ENCODE measurements at places on chromosomes 5 and 9.

GRCh38 chr9:135960411-135961276 is 529 bp downstream of the UBAC1 start:
- DNase-seq: no peak

DNA sequence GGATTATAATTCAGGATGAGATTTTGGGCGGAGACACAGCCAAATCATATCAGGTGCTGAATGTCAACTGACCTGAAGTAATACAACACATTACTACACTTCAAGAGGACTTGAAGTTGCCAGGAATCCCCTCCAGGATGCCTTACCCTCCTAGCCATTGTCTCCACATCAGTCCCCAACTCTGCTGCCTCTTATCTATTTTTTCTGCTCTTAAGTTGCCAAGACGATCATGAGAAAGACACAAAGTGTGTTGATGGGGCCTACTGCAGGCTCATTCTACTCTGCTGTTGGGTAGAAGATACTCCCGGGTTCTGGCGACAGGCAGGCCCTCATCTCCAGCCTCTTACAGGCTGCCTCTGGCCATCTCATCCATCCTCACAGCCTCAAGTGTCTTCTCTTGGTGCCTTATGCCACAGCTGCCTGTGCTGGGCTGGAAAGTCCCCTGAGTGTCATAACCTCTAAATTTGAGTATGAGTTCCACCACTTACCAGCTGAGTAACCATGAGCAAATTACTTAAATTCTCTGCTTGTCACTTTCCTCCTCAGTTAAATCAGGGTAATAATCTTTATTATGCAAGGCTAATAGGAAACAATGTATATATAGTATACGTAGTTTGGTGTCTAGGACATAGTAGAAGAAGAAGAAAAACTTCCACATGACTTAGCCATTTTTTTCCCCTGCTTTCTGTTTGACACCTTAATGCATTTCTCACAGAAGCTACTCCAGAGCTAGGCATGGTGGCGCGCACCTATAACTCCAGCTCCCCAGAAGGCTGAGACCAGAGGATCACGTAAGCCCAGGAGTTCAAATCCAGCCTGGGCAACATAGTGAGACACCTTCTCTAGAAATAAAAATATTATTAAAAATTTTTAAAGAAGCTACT is 73.0 kb upstream of the SNX2 start:
- DNase-seq: peak; percentile 66

DNA sequence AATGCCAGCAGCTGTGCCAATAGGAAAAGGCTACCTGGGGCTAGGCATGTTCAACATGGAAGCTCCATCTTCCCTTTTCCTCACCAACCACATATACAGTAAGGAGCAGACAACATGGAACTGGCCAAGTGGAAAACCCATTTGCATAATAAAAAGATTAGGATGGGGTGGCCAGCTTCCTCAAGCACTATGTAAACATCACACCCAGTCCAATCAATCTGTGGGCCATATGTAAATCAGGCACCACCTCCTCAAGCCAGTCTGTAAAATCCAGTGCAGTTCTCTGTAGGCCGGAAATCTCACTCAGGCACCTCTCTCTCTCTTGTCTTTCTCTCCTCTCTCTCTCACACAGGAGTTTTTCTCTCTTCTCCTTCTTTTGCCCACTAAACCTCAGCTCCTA is 360.2 kb upstream of the GRIA1 start:
- DNase-seq: no peak

GRCh38 chr9:73265876-73266275 is 114.2 kb downstream of the ANXA1 start:
- no peak for DNase-seq

GRCh38 chr5:173278641-173279040 is 43.6 kb upstream of the NKX2-5 start:
- DNase-seq: no peak

DNA sequence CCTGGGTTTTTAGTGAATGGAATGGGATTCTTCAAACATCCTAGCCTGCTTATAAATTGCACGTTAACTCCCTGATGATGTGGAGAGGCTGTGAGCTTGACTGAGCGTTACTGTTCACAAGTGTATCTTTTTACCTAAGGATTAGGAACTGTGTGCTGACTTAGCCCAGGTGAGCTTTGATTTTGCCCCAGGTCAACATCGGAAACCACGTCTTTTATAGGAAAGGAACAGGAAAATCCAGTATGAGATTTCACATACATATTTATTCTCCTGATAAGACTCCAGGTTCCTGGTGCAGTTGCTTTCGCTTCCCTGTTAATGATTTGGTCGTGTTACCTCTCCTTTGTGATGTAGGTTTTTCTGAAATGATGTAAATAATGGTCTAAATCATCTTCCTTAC is 103.2 kb upstream of the BASP1 start:
- no peak for DNase-seq

DNA sequence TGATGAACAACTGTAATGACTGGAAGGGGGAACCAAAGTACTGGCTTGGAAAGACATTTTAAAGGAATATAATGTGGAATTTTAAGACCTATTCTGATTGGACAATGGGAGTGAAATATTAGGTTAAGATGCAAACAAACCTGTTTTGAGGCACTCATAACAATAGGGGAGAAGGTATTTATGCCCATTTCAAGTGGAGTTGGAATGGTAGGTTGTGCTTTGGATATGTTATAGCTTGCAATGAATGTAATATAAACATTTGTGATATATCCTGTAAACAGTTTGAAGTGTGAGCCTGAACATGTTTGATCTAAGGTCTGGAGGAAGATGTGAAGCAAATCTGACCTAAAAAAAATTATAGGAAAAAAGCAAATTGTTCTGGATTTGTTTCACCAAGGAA is 129.6 kb upstream of the GRHPR start:
- DNase-seq: no peak

GRCh38 chr5:180173875-180174586 is 35.0 kb downstream of the RASGEF1C start:
- DNase-seq: no peak

DNA sequence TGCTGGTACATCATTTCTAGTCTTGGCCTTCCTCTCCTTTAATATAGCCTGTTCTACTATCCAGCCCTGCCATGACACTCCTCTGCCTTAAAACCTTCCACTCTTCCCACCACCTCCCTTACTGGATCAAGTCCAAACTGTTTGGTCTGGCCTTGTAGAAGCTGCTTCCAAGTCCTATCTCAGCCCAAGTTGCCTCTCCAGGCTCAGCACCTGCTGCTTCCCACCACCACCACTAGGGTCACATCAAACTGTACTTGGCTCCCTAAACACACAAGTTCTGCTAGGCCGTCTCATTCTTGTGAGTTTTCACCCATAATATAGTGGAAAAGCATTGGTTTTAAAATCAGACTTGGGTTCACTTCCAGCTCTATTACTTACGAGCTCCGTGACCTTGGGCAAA is 1.4 kb downstream of the NDUFA8 start:
- peak; percentile 31 for DNase-seq

GRCh38 chr9:87853876-87854579 is 28.6 kb upstream of the SPATA31E1 start:
- no peak for DNase-seq

- DNase-seq: no peak
Observed at GRCh38 chr5:177325868-177326381, 14.2 kb upstream of the MXD3 start.

DNA sequence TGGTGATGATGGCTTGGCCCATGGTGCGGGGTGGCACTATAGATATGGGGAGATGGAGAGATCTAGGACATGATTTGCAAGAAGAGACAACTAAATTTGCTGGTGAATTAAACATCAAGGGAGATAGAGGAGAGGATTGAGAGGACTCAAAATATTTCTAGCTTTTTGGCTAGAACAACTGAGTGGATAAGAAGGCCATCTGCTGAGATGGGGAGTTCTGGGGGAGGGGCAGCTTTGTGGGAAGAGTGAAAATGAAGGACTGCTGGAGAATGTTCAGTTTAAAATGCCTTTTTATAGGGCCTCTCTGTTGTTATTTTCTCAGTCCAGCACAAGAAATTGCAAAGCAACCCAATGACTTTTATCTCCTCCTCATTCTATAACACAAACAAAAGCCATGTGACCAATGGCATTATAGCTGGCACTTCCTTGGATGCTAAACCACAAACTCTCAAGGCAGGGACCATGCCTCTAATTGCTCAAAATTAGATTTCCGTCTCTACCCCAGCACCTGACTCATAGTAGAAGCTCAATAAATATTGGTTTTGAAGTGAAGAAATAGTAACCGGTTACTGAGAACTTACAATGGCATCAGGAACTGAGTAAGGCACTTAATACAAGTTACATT is 29.8 kb downstream of the JAKMIP2 start:
- no peak for DNase-seq

DNA sequence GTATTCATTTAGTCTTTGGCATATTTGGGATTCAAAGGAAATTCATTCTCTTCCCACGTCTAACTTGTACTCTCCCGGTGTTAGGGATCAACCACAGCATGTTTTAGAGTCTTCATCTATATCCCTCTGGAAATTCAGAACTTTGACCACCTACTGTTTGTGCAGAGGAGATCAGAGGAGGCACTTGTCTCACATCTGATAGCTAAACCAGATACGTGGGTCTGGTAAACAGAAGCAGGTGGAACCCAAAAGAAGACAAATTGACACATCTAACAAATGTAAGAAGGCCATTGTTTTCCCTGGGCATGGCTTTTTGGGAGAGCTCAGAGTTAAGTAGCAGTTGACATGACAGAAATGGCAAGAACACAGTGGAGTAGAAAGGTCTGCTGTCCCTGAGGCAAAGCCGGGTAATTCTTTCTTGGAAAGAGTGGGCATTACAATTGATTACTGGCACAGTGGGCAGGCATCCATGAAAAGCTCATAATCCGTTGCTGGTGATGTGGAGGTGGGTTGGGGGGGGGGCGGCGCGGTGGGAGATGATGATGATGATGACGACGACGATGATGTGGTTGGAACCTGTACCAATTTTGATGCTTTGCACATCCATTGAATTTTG is 27.5 kb downstream of the PIP5K1B start:
- DNase-seq: no peak

- no peak for DNase-seq
Observed at GRCh38 chr5:159663986-159664385, 252.3 kb upstream of the ADRA1B start.

GRCh38 chr9:129500161-129500862 is 120.6 kb downstream of the C9orf50 start:
- DNase-seq: no peak

Data from GM12864 (cell line).